ENCODE measurements at places on chromosomes 4 and X.

DNA sequence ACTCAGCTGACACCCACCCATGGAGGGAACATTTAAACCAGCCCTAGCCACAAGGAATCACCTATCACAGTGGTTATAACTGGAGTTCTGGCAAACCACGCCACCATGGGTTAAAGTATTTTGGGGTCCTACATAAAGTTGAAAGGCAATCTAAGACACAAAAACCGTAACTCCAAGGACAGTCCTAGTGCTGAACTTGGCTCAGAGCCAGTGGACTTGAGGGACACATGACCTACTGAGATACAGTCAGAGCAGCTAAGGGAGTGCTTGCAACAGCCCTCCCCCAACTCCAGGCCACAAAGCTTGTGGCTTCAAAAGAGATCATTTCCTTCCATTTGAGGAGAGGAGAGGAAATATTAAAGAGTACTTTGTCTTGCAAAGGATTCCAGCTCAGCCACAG lies 300.5 kb downstream of the FGF13 start:
- no peak for DNase-seq

- DNase-seq = no peak
Observed at GRCh38 chr4:25002681-25003080, 28.1 kb downstream of the LGI2 start.

DNA sequence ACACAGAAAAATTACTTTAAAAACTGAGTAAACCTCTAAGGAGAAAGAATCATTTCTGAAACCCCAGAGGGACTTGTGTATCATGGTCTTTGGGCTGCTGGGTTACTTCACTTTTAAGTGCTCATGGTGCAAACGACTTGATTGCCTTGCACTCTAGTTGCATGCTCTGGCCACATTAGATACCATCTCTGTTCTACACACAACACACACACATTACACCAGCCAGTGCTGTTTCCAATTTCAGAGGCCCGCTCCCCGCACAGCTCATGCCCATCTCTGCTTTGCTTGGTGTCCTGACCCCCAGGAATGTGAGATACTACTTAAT lies 2.1 kb downstream of the PPP3CA start:
- DNase-seq = no peak

GRCh38 chr4:146972036-146972435 lies 26.4 kb upstream of the TTC29 start:
- no peak for DNase-seq

DNA sequence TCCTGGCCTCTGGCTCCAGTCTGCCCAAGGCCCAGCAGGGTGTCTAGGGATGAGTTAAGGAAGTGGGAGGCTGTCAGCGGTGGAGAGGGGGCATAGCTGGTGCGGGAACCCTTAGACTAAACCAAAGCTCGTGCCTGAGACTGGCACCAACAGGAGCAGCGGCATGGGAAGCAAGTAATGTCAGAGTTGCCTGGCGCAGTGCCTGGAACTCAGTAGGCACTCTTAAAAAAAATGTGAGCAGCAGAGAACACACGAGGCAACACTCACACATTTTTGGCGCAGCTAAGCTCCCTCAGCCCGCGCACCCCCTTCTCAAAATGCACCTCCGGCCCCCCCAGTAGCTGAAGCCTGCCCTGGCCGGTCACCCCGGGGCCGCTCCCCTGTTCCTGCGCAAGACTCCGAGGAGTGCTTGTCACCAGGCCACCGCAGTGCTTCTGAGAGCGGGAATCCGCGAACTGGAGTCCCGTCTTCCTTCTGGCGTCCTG lies 583 bp downstream of the GABRE start:
- DNase-seq = no peak

DNA sequence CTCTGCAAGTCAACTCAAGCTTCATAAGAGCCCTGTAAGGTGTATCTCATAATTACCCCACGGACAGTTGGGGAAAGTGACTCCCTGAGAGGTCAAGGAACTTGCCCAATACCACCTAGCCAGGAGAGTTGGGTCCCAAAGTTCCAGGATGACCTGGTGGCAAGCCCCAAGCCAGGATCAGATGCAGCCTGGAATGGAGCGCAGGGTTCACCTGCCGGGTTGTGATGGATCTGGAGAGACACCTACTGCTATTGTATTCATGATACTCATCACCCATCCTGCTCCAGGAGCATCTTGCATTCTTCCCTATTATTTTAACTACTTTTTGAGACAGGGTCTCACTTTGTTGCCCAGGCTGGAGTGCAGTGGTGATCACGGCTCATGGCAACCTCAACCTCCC lies 36.1 kb downstream of the ZBTB49 start:
- DNase-seq = no peak

DNA sequence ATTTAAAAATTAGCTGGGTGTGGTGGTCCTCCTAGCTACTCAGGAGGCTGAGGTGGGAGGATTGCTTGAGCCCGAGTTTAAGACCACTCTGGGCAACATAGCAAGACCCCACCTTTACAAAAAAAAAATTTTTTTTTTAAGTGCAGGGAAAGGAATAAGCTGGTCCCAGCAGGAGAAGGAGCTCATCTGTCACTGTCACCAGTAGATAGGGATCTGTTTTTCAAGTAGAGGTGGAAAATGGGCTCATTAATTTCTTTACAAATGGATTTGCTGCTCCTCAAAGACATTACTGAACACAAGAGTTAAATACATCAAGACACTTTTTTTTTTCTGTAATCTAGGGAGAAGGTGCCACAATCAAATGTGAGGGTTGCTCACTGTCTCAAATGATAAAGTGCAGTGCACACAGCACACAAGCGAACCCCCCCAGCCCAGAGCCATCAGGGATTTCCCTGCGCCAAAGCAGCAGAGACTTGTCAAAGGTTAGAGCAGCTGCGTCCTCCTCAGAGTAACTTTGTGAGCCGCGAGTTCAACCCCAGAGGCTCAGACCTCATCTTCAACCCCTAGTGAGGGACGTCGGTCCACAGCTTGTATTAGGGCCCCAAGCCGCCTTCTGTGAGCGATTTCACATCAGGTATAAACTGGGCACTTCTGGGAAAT lies 14.3 kb upstream of the MTNR1A start:
- DNase-seq = no peak
